ENCODE measurements at places on chromosomes 6 and 20.

GRCh38 chr6:129874837-129875236 is 13.7 kb upstream of the TMEM244 start:
- DNase-seq: no peak

DNA sequence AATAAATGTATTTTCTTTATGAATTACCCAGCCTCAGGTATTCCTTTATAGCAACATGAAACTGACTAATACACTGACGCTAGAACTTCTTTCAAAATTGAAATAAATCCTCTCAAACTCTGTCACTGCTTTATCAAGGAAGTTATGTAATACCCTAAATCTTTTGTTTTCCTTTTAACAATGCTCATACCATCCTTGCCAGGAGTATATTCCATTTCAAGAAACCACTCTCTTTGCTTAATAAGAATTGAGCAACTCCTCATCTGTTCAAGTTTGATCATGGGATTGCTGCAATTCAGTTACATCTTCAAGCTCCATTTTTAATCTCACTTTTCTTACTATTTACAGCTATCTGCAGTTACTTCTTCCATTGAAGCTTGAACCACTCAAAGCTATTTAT is 707.6 kb upstream of the MARCKS start:
- no peak for DNase-seq

- DNase-seq: no peak
Measured at GRCh38 chr20:56428410-56428809, 16.4 kb downstream of the CASS4 start.

DNA sequence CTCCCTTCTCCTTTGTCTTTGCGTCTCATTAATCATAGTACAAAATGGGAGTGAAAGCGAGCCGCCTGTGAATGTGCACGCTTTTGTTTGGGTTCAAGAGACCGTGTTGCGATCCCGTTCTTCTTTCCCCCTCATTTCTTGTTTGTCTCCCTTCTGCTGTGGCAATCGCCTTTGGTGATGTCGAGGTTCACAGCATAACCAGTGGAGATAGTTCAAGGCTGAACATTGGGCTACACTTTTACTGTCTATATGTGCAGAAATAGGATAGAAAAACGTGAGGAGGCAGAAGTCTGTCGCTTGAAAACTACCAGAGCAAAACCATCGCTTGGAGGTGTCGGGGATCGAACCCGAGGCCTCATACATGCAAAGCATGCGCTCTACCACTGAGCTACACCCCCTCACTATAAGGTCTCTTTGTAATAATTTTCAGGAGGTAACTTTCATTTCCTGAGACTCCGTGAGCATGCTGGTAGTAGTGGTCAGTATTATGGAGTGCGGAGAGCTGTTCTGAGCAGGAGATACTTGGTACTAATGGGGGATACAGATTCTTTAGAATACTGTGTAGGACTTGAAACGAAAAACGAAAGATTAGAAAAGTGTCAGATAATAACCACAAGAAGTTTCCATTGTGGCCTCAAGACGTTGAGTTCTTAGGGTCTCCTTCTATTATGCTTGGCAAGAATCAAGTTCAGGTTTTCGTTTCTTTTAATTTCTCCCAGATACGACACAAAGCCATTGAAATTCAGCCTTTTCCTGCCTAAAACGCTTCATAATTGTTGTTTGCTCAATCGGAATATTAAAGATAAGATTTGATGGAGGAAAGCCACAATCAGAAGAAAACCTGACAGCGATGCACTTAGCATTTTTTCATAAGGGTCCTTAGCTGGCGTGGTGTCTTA is 106.6 kb downstream of the TRIM27 start:
- peak; percentile 35 for DNase-seq

GRCh38 chr20:3721912-3722311 is 9.5 kb upstream of the SIGLEC1 start:
- DNase-seq: no peak

DNA sequence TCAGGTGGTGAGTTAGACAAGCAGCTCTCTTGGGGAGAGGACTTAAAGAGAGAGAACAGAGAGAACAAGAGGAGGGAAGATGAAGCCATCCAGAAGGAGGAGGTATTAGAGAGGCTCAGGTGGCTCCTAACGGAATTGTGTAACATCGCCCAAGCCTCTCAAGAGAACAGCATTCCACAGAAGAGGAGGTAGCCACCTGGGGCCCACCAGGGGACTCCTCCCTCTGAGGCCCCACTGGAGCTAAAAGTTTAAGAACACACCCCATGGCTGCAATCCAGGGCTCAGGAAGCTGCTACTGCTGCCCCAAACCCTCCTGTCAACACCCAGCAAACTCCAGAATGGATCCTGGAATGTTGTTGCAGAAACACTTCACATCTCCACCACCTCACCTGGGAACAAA is 23.6 kb upstream of the MDFI start:
- no peak for DNase-seq

GRCh38 chr6:169241688-169242350 is 11.8 kb downstream of the THBS2 start:
- DNase-seq: no peak

DNA sequence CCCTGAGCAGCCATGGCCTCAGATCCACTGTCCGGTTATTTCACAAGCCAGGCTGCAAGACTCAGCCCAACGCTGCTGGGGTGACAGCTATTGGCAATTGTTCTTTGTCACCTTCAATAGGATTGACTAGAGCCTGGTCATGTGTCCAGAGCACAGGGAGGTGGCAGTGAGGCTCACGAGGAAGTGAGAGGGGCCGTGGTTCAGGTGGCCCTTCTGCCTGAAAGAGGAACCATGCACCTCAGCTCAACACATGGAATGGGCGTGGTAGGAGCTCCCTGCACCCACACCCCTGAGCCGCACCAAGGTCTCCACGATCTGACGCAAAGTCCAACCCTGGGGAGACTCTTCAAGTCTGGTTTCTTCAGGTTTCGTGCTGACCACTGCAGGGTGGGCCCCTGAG is 184.8 kb upstream of the CDH4 start:
- DNase-seq: no peak

GRCh38 chr6:133129556-133129955 is 111.6 kb upstream of the EYA4 start:
- no peak for DNase-seq

DNA sequence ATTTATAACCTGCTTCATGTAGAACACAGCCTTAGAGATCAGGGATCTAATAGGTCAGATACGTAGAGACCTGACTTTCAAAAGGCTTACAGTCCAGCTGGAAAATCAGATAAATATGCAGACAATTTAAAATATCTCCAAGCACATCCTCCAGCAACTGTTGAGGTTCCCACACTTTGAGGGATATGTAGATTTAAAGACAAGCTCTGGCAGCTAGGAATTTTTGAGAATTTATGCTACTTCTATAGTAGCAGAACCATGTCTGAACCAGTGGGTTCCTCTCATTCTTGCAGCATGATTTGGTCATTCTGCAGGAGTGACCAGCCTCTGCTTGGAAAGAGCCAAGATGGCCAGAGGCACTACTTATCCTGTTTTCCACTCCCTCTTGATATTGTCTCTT is 60.5 kb downstream of the CYB5R4 start:
- no peak for DNase-seq

- DNase-seq: no peak
Measured at GRCh38 chr6:1242446-1242845, 69.5 kb upstream of the FOXQ1 start.

DNA sequence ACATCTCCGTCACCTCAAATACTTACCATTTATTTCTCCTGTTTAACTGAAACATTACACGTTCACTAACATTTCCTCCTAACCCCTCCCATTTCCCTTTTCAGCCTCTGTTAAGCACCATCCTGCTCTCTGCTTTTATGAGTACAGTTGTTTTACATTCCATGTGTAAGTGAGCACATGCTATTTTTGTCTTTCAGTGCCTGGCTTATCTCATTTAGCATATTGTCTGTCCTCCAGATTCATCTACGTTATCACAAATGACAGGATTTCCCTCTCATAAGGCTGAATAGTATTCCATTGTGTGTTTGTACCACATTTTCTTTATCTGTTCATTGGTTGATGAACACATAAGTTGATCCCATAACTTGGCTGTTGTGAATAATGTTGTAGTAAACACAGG is 22.7 kb downstream of the TAF11 start:
- DNase-seq: no peak

GRCh38 chr6:31441365-31442267 is 38.2 kb downstream of the MICA start:
- DNase-seq: peak; percentile 93

DNA sequence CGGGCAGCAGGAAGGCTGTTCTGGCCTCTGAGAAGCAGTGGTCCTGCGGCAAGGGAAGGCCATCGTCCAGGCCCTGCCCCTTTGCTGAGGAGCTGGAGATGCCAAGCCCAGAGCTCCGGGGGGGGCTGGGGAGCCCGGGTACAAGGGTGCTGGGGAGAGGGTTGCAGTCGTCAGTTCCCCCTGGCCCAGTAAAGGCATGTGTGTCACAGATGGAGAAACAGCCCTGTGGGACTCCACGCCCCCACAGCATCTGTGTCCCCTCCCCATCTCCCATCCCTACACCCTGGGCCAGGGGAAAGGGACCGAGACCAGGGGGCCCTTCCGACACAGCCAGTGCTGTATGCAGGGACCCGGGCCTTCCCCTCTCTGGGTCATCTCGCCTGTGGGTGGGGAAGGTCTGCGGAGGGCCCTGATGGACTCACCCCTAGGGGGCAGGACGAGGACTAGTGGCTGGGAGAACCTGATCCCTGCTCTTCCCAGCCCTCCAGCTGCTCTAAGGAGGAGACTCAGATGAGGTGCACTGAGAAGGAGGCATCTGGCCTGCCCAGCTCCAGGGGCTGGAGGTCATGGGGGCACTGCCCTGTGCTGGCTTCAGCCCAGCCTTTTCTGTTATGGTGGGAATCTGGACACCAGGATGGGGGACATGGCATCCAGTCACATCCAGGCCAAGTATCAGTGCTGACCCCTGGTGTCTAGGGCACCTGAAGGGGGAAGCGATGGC is 609 bp downstream of the MYL9 start:
- no peak for DNase-seq

GRCh38 chr6:56708810-56709597 is 66.3 kb upstream of the DST start:
- DNase-seq: no peak

- no peak for DNase-seq
Measured at GRCh38 chr20:768426-768978, at the start of gene SLC52A3. Gene SLC52A3, minus strand, starts transcription at chr20:768500. Its CDS starts 2,726 bp downstream, at chr20:765774.

DNA sequence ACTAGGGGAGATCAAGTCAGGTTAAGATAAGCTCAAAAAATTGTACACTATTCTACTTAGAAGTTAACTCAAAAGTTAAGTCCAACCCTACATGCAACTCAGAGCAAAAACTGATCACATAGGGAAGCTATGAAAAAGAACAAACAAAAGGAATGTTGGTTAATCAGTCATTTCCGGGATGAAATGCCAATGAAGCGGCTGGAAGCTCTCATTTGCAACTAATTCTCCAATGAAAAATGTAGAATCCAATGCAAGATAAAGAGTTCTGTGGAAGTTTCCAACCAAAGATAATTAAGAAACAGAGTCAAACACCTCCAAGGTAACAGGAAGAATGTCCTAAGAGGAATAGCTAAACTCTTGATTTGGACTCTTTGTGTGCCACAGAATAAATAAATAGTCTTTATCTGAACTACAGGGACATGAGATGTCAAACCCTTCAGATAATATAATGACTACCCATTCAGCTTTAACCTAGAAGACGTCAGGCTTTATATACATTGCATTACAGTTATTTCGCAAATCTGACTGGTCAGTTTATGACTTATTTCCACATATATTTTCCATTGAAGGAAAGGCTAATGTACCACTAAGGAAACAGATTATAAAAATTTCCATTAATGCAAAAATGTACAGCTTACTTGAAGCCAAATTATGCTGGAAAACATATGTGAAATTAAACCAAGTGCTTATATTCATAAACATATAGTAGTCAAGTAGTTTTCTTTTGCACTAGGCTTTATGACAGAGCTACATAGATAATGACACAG is 48.0 kb upstream of the DST start:
- DNase-seq: no peak

DNA sequence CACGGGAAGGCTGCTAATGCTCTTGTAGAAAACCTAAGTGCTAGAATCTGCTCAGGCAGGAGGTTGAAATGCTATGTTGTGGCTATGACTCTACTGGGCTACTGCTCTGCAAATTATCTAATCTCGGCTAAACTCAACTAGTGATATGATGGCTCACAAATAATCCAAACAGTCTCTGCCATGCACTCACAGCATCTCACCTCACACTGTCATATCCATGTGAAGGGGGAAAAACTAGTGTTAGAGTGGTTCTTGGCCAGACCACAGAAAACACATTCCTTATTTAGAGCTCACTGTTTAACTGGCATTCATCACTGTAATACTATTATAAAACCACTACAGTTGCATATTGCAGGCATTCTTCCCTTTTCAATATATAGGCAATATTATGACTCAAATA is 81.8 kb upstream of the DST start:
- no peak for DNase-seq

GRCh38 chr6:52423971-52424381 is 3.8 kb downstream of the EFHC1 start:
- DNase-seq: no peak

GRCh38 chr6:43750622-43751021 is 19.4 kb upstream of the VEGFA start:
- DNase-seq: no peak

DNA sequence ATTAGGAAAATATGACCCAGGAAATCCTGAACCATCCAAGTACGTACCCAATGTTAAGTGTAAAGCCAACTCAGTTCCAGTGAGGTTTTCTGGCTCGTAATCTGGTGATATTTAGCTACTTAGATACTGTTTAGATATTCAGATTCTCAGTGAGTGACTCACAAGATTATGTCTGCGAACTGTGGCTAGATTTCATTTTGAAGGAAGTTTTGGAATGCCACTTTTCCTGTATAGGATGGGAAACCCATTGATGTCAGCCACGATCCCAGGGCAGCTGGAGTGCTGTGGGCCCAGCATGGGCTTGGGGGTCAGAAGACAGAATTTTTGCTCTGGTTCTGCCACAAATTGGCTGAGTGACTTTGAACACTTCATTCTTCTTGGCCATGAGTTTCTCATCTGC is 76.3 kb downstream of the TMEM170B start:
- DNase-seq: no peak

GRCh38 chr20:10652660-10653261 is 21.0 kb downstream of the JAG1 start:
- no peak for DNase-seq

- peak; percentile 49 for DNase-seq
Measured at GRCh38 chr20:25623225-25623735, 534 bp downstream of the NANP start.

DNA sequence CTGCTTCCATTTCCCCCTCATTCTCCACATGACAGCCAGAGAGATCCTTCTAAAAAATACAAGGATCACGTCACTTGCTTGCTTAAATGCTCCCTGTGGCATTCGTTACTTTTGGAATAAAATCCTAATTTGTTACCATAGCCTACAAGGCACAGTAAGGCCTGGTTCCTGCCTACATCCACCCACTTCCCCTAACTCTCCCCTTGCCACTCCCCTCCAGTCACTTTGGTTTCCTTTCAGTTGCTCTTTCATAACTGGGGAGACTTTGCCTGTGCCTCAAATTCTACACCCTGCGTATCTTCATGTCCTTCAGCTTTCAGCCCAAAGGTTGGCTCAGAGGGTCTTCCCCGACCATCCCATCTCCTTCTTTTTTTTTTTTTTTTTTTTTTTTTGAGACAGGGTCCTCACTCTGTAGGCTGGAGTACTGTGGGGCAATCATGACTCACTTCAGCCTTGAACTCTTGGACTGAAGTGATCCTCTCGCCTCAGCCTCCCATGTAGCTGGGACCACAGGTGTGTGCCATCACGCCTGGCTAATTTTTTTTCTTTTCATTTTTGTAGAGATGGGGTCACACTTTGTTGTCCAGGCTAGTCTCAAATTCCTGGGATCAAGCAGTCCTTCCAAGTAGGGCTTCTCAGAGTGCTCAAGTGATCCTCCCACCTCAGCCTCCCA is 12.5 kb downstream of the ID1 start:
- no peak for DNase-seq

- DNase-seq: no peak
Measured at GRCh38 chr6:1667012-1667804, 57.5 kb downstream of the FOXC1 start.
